ENCODE measurements at places on chromosomes 11 and 22.

GRCh38 chr11:73981051-73981805 lies 1.4 kb downstream of the UCP2 start:
- DNase-seq: peak; percentile 42

GRCh38 chr11:35907648-35908431 lies 36.0 kb upstream of the LDLRAD3 start:
- no peak for DNase-seq

DNA sequence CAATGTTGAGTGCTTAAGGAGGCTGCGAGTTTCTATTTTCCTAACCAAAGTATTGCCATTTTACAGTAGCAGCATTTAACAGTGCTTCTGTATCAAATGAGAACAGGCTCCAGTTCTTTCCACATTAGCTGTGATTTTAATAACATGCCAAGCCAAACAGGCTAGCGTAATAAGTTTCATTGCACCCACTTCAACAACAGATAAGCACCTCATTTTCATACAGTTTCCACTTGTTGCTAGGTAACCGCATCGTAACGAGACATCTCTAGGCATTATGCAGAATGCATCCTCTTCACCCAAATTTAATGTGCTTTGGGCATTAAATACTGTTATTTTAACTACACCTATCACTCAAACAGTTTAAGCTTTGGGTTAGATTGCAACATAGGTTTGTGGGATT lies 79.0 kb downstream of the CADM1 start:
- DNase-seq: no peak

DNA sequence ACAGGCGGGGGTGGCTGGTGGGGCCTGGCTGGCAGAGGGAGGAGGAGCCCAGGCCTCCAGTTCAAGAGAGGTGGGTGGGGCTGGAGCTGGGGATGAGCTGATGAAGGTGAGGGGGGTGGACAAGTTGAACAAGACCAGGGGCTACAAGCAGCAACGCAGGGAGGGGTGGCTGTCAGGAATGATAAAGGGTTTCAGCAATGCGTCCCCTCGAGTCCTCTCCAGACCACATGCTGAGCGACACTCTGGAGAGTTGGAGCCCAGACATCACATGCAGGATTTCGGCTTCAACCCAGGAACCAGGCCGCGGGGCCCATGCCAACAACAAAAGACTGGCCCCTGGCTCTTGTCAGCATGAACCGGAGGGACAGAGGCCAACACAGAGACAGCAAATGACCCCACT lies 480.3 kb downstream of the BRD1 start:
- no peak for DNase-seq

DNA sequence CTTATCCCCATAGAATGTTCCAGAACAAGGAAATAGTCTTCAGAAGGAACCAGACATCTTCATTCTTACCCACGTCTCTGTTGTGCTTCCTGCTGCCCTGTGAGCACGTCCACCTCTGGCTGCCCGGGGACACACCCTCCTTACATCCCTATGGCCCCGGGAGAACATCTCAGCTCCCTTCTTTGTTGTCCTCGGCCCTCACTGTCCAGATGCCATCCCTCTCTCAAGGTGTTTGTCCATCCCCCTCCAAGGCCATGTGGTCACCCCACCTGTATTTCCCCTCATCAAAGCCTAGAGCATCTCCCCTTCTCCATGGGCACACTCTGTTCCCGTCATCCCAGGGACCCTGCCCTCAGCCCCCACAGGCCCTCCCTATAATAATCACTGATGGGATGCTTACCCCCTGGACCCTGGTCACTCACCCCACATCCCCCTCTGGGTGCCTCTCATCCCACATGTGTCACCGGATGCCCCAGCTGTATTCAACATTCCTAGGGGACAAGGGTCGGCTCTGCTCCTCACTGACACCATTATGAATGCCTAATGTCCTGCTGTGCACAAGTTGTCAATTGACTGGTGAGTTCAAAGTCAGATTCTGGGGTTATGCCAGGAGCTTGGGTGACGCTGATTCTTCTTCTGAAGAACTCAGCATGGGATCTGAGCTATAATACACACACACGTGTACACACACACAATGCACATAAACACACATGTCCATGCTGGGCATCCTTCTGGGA lies 28.8 kb downstream of the IGLL5 start:
- DNase-seq: no peak

GRCh38 chr11:794766-795633 lies 3.1 kb downstream of the SLC25A22 start:
- no peak for DNase-seq

DNA sequence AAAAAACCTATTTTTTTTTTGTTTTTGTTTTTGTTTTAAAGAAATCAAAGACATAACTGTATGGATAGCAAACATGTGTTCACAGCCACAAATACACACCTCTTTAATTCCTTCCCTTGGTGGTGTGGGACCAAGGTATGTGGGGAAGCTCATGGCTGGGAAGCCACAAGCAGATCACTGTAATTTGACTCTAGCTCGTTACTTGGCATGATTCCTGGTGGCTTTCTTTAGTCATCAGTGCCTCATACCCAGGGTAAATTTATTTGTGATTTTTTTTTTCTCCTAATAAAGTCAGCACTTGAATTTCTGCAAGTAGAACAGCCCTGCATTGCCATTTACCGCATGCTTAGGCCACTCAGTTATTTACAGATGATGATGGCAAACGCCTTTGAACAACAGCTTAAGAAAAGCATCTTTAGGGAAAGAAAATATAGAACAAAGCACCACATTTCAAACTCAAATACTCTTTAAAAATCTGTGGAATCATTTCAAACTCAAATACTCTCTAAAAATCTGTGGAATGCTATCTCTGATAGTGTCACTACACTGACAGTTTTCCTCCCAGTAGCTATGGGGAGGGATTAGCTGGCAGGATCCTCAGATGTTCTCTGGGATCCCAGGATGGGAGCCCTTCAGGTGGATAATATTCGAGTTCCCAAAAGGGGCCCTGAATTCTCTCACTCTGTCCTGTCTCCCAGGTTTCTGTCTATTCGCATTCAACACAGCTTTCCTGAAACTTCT lies 687.2 kb downstream of the OPCML start:
- DNase-seq: no peak

- no peak for DNase-seq
Measured at GRCh38 chr11:11382858-11383532, 29.9 kb upstream of the CSNK2A3 start.

DNA sequence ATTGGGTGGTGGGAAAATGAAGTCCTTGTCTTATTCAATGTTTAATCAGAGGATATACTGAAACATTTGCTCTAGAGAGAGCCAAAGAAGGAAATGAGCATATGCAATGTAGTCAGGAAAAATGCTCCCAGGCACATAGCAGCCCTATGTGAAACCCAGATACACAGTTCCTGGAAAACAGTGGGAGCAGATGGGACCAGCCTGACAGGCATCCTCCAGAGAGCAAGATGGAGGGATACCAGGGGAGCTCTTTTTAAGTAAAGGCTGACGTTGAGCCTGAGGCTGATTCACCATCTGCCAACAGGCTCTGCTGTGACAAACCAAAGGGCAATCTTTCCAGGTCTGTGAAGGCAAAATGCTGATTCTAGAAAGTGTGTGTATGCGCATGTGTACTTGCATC lies 559.4 kb upstream of the KIRREL3 start:
- DNase-seq: no peak

DNA sequence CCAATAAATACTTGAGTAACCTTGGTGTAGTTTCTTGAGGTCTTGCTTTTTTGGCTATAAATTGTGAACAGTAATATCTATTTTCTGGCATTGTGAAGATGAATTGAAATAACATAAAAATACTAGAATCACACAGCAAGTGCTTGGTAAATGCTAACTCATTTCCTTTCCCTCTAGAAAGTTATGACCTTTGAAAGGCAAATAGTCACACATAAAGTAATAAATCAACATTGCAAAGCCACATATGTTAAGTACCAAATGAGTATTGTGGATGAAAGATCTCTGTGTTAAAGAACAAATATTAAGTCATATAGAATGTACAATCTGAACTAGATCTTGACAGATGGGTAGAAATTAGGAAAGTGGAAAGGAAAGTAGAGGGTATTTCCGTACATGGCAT lies 559.6 kb upstream of the CCDC90B start:
- DNase-seq: no peak

DNA sequence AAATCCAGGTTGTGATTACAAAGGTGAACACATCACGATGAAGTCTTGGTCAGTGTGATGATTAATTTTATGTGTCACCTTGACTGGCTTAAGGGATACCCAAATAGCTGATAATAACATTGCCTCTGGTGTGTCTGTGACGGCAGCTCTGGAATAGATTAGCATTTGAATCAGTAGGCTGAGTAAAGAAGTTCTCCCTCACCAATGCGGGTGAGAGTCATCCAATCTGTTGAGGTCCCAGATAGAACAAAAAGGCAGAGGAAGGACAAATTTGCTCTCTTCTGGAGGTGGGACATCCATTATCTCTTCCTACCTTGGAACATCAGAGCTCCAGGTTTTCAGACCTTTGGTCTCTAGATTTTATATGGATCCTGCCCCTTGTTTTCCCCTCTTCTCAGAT lies 856.2 kb upstream of the CCDC90B start:
- no peak for DNase-seq

DNA sequence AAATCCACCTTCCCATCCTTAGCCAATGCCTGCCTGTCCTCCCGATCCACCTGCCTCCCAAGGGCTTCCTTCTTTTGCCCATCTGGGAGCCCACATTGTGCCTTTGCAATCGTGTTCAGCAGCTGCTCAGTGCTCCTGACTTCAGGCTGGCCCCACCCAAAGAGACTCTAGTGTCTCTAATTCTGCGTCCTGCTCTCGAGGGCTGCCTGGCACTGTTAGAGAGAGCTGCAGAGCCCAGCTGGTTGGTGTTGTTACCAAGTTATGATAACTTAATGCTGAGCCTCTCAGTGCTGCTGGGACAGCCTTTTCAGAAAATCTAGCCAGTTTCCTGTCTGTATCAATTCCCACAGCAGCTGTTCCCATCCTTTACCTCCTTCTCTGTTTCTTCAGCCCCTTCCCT lies 69.1 kb downstream of the MICAL2 start:
- no peak for DNase-seq

All from CD4-positive, alpha-beta T cell treated with Interleukin-17A for 1 hour (primary cell).